ENCODE measurements at places on chromosomes 6 and 20.
A peak's percentile ranks its signal among the peaks of the same experiment; 100 is the strongest.

GRCh38 chr6:3390698-3391097, 66.2 kb downstream of the SLC22A23 start:
- DNase-seq, result no peak

- no peak for DNase-seq
Measured at GRCh38 chr6:157941101-157941863, 40.4 kb upstream of the SYNJ2 start.

GRCh38 chr6:36357872-36358225, 21.2 kb upstream of the BNIP5 start:
- DNase-seq, result no peak

DNA sequence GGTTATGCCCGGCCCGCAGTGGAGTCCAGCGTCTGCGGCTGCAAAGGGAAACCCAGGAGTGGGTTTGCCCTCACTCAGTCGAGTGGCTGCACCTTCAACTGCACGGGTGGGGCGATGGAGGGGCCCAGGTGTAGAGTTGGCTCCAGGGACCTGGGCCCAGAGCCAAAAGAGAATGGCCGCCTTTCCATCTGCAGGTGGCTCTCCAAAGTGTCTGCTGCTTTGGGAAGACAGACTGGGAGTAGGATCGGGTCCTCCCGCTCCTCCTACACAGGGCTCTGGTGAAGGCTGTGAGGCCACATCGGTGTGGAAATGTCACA, 80.1 kb downstream of the PTPN1 start:
- no peak for DNase-seq

DNA sequence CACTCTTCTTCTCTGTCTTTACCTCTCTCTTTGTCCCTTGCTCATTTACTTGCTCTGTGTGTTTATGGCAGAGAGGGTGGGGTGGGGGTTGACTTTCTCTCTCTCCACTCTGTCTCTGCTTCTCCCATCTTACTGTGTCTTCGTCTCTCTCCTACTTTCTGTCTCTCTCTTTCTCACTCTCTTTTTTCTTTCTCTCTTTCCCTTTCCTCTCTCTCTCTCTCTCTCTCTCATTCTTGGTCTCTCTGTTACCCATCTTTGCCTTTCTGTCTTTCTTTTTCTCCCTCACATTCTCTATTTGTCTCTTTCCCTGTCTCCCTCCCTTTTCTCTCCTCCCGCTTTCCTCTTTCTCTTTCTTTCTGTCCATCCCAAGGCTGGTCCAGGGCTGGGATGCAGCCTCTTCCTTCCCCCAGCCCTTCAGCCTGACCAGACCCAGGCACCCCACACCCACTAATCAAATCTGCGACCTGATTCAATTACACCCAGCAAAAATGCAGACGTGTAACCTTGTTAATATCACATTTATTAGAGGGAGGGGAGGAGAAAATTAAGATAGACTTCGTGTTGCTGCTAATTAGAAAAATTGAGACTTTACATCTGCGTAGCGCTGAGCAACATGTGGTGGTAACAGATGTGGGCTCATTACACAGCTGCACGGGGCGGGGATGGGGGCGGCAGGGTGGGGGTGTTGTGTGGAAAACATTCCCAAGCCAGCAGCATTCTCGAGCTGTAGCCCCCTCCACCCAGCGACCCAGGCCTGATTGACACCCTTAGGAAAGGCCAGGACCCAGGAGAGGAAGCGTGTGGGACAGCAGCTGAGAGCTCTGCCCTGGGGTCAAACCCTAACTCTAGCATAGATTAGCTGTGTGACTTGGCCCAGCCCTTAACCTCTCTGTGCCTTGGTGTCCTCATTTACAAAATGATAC, 124.9 kb upstream of the MAFB start:
- DNase-seq, result no peak

DNA sequence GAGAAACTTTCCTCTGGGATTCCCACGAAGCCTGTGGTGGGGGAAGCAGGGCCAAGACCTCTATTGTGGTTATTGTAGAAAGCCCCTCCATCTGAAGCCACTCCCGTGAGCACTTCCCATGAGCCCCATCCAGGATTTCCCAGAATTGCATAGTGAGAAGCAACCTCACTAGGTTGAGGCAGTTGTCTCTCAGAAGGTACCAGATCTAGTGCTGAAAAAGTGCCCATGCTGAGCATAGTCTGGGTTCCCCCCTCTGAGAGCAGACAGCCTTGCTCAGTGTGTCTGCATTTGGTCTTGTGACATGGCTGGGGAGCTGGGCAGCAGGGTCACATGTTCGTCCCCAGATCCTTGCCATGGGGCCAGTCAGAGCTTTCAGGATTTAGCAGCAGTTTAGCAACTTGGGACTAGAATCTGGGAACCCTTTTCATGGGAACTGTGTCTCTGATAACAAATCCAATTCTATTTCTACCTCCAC, 38.6 kb downstream of the SLC9A8 start:
- DNase-seq, result no peak

DNA sequence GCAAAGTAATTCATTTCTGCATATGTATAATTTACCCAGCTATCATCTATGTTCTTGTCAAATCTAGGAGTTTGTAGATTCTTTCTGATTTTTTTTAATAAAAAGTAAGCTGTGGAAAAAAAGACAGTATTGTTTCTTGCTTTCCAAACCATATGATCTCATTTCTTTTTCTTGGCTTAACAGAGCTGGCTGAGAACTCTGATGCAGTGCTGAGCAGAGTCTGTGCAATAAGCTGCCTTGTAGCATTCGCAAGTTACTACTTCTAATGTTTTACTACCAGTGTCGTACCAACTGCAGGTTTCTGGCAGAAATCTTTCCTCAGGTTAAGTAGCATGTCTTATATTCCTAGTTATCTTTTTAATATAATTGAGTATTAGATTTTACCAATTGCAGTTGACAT, 15.6 kb downstream of the RRBP1 start:
- DNase-seq, result no peak

DNA sequence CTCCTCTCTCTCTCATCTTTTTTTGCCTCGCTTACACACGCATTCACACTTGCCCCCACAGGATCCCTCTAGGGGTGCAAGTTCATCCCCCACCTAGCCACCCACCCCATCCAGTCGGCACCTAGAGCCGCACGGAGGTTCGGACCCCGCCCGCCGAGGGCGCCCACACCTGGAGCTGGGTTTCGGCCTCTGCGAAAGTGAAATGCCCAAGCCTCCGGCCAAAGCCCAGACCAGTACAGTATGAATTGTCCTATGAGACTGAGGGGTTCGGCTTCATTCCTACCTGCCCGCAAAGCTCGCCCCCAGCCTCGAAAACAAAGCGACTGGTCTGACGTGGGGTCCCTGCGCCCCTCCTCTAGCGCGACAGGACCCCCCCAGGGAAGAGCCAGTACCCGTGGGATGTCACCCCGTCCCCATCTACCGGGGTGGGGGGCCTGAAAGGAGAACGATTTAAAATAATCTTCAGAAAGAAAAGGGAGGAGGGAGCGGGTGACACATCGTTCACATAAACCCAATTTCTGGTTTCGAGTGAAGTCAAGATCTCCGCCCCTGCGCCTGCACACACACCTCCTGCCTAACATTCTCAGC, 1.5 kb downstream of the TFAP2A start:
- DNase-seq, result no peak

GRCh38 chr6:136317021-136317694, 27.5 kb upstream of the BCLAF1 start:
- DNase-seq, result peak; percentile 15

DNA sequence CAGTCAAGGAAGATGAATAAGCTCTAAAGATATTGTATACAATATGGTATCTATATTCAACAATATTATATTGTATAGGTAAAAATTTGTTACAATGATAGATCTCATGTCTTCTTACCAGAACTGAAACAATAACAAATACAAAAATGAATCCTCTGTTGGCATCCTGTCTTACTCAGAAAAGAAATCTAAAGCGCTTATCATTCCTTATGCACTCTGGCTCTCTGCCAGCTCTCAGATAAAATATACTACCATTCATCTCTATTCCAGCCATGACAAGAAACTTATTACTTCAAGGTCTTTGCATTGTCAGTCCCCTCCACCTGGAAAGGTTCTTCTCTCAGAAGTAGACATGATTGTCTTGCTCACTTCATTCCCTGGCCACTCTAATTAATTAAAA, 138.6 kb downstream of the THEMIS start:
- no peak for DNase-seq

DNA sequence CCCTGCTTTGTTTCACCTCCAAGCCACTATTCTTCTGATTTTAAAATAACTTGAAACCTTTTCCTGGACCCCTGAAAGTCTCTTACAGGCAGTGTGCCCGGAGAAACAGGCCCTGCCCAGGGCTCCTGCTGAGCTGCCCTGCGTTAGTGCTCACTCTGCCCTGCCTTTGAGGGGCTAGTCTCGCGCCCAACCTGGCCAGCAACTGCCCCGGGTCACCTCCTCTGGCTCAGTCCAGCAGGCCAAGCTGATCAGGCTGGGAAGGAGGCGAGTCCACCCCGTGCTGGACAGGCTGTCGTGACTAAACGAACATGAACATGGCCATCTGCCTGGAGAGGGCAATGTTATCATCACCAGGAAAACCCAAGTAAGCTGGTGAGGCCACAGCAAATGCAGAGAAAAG, 245.4 kb downstream of the ANKRD60 start:
- DNase-seq, result no peak

- no peak for DNase-seq
Measured at GRCh38 chr20:32495217-32495565, 89.9 kb downstream of the NOL4L start.

DNA sequence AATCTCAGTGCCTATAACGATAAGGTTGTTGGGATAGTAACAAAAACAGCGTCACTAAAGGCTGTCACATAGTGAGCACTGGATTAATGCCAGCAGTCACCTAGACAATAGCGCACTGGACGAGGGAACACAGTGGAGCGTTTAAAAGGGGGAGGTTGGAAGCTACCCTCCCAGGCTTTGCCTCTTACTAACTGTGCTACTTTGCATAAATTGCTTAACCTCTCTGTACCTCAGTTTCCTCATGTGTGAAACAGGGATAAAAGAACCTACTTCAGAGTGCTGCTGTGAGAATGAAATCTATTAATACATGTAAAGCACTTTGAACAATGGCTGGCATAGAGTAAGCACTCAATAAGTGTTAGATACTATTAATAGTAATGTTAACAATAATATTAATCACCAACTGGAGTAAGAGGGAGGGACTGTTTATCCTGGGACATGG, 10.5 kb downstream of the BCL2L1 start:
- DNase-seq, result no peak

GRCh38 chr6:33705268-33705885, 6.1 kb downstream of the UQCC2 start:
- no peak for DNase-seq

- no peak for DNase-seq
Measured at GRCh38 chr6:20564777-20565176, 30.5 kb downstream of the CDKAL1 start.

DNA sequence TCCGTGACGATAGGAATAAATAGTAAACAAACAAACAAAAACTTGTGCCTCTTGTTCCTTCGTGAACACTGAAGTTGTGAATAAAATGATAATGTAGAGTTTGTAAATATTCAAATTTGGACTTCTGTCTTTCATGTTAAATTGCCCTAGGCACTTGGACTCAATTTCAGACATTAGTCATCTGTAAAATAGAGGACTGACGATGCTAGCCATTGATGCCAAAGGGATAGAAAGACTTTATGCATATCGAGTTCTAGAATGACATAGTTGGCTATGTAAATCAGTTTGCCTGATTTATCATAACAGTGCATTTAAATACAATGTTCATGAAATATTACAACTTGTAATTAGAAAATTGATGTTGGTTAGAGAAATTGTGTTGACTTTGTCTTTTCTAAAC, 45.9 kb upstream of the FLRT3 start:
- no peak for DNase-seq

- DNase-seq, result no peak
Measured at GRCh38 chr6:122817766-122818165, 28.7 kb downstream of the SMPDL3A start.

DNA sequence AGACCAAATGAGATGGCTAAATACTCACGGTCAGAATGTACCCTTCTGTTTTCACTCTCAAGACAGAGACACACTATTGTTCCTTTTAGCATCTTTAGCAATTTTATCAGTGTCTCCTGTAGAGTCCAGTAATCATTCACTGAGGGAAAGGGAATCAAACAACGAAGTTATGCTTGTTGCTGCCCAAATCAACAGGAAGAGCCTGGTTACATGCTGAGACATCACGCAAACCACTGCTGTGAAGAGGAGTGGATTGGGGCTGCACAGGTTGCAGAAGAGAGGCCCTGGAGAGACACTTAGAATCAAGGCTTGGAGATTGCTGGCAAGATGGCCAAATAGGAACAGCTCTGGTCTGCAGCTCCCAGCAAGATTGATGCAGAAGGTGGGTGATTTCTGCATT, 40.5 kb upstream of the B3GAT2 start:
- DNase-seq, result no peak

DNA sequence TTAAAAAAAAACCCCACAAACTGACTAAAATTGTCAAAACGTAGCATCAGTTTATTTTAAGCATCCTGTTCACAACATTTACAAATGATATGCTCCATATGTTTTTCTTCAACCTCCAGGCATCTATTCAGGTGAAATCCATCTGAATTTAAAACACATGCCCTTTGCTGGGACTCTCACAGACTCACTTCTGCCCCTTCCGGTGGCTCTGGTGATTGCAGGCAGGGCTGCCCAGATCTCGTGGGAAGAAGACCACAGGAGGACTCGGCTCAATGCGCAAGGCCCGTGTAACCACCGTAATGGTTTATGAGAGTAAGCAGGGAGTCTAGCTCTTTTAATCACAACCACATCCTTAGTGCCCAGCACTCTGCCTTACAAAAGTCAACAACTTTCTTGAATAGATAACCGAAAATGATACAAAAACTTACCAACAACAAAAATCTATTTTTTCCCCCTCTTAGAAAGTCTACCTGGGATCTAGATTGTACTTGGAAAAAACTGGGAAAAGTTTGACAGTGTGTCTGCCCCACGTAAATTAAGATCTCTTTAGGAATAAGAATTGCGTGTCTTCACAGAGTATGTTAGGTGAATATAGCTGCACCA, 139.1 kb downstream of the KIF16B start:
- DNase-seq, result peak; percentile 30

DNA sequence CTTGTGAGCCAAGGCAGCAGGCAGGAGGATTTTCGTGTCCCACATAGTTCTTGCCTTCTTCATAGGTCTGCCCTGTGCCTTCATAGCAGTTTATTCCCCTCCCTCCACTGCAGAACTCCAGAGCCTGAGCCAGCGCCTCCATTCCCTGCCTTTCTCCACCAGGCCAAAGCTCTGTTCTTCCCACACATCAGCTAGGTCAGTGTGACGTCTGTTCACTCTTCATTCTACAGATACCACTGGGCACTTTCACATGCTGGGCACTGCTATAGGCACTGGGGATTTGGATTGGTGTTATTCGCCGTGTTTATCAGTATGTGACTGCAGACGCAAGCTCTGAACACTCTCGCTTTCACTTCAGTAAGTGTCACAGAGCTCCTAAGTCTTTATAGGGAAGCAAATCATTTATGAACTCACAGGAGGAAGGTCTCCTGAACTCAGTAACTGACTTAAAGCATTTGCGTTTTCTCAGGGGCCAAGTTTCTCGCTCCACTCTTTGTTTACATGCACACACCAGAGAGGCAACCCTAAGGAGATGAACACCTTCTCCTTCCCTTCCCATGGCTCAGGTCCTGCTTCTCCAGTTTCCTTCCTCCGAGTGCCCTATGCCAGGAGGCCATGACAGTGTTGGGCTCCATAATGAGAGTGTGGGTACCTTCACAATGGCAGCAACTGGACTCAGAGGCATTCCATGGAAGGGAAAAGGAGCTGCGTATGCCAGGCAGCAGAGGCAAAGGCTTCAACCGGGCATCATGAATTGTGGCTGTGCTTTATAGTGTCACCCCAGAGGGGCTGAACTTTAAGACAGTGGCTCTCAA, 6.3 kb upstream of the APMAP start:
- DNase-seq, result no peak

Data from stimulated activated CD8-positive, alpha-beta memory T cell treated with anti-CD3 and anti-CD28 coated beads, Interleukin-4, amount 100 ng/mL, for 24 hours (primary cell).